ENCODE measurements at places on chromosomes 4 and X. TPM values are rescaled to one million over a fixed set of nuclear protein-coding genes. Genes with fewer than 3 reads are reported as not detected.

The SLC6A14 gene
- not detected for total RNA-seq

The CISD2 gene
- total RNA-seq: 40.0 TPM

The NDUFC1 gene
- 49.7 TPM for total RNA-seq

The TNIP3 gene
- 0.29 TPM for total RNA-seq

The TEX13D gene
- not detected for total RNA-seq

The MAPK10 gene
- total RNA-seq: not detected

The TMEM144 gene
- total RNA-seq: not detected

The CFP gene
- total RNA-seq: 13.1 TPM

The DUX4 gene
- total RNA-seq: not detected

The EGF gene
- not detected for total RNA-seq

The BANK1 gene
- 0.29 TPM for total RNA-seq

The LRRC66 gene
- 0.13 TPM for total RNA-seq

The F8A2 gene
- not detected for total RNA-seq

The BEND4 gene
- 0.37 TPM for total RNA-seq

The FRMD7 gene
- total RNA-seq: not detected

The CITED1 gene
- total RNA-seq: not detected

The LRAT gene
- not detected for total RNA-seq

The SMIM10L2A gene
- 0.58 TPM for total RNA-seq

The MAGEB1 gene
- total RNA-seq: not detected

The NIPAL1 gene
- total RNA-seq: 1.1 TPM

The EBP gene
- 344 TPM for total RNA-seq

The AFF1 gene
- 51.6 TPM for total RNA-seq

The CTAG1B gene
- not detected for total RNA-seq

The PPP2R2C gene
- total RNA-seq: not detected

The HEPH gene
- total RNA-seq: not detected

The SYTL5 gene
- total RNA-seq: not detected

The BMP2K gene
- total RNA-seq: 28.8 TPM

The SYAP1 gene
- 13.9 TPM for total RNA-seq

The PWWP3B gene
- not detected for total RNA-seq

The SLC9B1 gene
- 0.83 TPM for total RNA-seq

The MAGEA6 gene
- not detected for total RNA-seq

Measured in activated CD8-positive, alpha-beta T cell treated with anti-CD3 and anti-CD28 coated beads, Interleukin-2, amount 10 ng/mL, durations not matched to agents 7 days and 5 days (primary cell).